ENCODE measurements at places on chromosomes 4 and X.

DNA sequence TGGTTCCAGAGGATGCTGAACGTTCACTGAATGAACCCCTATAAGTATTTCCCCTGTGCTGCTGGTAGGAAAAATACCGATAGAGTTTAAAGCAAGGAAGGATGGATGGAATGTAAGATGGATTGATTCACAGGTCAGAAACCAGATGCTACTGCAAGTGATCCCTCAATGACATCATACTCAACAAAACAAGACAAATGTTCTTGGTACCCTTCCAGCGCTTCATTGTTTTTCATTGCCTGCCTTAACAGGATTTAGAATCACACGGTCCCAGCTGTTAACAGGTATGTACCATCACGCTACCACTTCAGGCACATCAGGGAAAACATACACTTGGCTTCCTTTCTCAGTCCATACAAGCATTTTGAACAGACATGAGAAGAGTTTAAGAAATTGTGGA, 118.1 kb upstream of the TLR3 start:
- no peak for DNase-seq

DNA sequence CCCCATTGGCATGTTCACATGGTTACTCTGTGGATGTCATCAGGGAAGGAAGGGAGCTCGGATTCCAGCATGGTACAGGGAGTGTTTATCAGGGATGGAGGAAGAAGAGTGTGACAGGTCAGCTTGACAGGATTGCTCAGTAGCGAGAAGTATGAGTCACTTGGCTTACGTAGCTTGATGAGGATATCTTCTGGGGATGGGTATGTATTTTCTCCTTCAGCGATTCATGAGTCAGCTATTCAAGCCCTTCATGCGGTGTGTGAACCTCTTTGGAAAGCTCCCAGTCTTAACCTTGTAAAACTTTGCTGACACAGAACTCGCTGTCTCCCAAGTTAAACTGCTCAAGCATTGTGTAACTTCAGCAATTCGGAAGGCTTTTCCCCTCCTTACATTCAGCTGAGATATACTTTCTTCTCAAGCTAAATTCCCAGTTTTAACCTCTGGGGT, 275.4 kb downstream of the ARHGAP10 start:
- no peak for DNase-seq

DNA sequence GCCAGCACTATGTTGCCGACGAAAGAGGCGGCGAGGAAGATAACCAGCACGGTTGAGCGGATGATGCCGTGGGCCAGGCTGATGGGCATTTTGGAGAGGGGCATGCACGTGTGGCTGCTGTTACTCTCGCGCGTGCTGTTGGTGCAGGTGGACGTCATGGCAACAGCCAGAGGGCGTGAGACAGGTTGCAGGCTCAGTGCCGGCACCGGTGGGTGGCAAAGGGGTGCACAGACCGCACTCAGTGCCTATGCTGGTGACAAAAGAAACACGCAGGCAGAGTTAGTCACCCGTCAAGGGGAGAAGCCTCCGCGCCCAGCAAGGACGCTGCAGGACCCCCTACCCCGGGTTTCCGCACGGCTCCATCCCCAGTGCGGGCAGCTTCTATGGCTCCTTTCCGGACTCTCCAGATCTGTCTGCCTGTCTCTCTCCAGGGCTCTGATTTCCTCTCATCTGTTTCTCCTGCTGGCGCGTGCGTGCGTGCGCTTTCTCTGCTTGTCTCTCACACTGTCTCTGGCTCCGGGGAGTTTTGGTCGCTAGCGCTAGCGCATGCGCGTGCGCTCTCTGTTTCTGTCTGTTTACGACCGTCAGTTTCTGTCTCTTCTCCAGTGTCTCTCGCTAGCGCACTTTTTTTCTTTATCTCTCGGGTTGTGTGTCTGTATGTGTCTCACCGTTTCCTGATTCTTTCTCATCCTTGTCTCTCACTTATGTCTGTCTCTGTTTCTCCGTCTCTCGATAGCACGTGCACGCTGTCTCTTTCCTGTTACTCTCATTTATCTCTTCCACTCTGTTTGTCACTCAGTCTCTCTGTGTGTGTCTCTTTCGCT, 2.1 kb downstream of the GPR101 start:
- DNase-seq: peak; percentile 35

DNA sequence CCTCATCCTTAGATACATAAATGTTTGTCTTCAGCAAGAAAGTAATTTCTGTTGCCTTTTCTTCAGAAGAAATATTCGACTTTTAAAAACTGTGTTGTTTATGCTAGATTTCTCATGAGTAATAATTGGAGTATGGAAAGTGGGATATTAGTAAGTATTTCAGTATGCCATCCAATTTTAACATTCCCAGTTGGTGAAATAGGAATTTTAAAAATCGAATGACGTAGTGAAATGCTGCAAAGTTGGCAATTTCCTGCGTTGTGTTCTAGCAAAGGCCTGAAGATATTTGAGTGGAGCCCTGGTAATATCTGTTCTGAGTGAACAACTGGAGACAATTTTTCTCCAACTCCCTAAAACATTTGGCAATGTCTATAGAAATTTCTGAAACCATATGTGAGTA, 190.1 kb downstream of the ZNF330 start:
- DNase-seq: no peak

- no peak for DNase-seq
Observed at GRCh38 chrX:22629105-22629725, 356.5 kb downstream of the CBLL2 start.

- peak; percentile 29 for DNase-seq
Observed at GRCh38 chr4:54657551-54658251, at the start of gene KIT. Gene KIT, plus strand, starts transcription at chr4:54657957. Its CDS starts 58 bp downstream, at chr4:54658015.

GRCh38 chr4:57076646-57077045, 33.5 kb downstream of the IGFBP7 start:
- no peak for DNase-seq

- DNase-seq: no peak
Observed at GRCh38 chr4:89998469-89999011, 103.9 kb downstream of the MMRN1 start.

DNA sequence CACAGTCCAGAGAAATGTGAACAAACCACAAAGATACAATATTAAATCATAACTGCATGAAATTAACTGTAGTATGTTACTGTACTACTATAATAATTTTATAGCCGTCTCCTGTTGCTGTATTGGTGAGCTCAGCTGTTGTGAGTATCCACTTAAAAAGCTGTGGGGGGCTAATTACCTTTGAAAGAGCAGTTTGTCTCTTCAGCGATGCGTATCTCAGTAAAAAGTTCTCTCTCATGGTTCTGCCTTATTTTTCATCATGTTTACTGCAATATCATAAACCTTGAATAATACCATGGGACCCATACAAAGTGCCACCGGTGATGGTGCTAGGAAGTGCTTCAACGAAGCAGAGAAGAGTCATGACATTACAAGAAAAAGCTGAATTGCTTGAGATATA, 8.4 kb upstream of the MSMO1 start:
- DNase-seq: no peak

DNA sequence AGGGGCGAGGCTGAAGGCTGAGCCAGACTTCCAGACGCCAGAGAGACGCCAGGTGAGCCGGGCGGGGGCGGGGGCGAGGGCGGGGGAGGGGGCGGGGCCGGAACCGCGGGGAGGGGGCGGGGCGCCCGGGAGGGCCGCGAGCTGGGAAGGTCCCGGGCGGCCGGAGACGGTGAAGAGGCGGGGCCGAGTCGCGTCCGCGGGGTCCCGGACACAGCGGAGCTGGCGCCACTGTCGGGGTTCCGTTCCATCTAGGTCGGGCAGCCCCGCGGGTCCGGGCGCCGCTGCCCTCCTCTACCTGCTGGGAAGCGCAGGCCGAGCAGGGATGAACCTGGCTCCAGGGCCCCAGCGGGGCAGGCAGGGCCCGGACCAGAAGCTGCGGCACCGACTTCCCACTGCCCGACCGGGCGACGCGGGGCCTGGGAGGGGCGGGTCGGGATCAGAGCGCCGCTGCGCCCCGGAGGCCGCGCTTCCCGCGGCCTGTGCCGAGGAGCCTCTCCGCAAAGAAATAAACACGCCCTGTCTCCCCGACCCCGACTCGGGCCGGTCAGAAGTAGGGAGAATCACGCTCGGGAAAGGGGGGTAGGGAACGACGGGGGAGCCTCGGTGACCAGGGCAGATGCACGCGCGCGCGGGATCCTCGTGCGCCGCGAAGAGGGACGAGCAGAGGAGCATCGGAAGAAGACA, 10.6 kb downstream of the HMX1 start:
- no peak for DNase-seq

GRCh38 chrX:17750436-17750835, 13.1 kb downstream of the SCML1 start:
- DNase-seq: no peak

DNA sequence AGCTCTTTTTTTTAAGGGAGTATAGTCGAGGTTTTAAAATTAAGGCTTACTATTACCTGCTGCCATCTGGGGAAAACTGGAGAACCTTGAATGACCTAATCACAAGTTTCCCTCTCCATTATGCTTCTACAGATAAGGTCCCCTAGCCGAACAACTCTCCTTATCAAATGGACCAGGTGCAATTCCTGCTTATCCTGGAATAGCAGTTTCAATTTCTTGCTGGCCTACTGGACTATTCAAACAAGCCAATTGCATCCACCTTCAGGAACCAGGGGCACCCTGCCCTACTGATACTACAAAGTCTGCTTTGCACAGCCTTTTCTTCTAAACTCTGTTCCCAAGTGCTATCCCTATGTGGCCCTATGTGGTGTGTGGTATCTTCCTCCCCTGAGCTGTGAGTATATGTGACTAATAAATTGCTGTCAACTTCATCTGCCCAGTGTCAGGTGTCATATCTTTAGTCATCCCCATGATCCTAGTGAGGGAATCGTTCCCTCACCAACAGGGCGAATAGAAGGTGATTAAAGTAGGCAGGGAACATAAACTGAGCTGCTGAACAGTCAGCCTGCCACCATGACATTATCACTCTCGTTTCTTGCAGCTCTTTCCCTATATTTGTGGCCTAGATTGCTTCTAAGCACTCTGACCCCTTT, 128.5 kb downstream of the ATG4A start:
- no peak for DNase-seq

DNA sequence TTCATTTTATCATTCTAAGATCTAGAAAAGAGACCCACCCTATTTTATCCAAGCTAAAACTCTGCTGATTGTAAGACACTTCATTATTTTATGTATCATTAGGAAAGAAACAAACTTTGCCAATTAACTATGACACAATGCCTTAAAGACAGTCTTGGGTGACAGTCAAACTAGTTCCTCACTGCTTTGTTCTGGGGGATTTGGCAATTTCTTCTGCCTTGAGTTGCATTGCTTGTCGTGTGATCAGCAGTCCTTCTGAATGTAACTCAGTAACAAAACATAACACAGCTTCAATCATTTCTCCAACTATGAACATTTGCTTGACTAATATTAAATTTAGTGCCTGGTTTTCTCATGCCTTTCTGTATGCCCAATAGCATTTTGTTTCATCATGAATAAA, 577.9 kb upstream of the DIPK2B start:
- DNase-seq: no peak

GRCh38 chr4:7863911-7864681, 75.6 kb downstream of the AFAP1 start:
- no peak for DNase-seq

DNA sequence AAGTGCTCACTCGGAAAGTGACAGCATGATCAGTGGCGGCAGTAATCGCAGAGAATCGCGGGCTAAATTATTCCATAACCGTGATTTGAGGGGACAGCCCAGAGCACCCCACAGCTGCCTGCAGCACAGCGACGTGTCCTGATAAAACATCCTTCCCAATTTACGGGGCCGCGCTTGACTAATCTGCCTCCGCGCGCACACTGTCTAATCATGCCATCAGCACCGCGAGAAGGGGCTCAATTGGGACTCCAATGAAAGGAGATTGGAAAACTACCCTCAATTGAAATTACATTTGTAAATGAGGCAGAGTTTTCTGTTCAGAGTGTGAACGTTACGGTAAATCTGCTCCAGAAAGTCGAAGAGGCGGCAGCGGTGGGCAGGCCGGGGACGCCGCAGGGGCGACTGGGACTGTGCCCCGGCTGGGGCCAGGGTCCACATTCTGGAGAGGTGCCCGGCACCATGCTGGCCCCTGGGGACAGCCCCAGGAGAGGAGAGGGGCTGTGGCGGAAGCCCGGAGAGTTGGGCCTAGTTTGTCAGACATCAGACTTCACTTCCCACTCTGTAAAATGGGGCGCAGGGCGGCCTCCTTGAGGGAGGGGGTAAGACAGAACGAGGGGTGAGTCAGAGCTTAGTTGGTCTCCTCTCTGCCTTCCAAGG, 107.7 kb downstream of the FAM53A start:
- DNase-seq: no peak

- DNase-seq: no peak
Observed at GRCh38 chr4:56551516-56551915, 45.9 kb downstream of the ARL9 start.

DNA sequence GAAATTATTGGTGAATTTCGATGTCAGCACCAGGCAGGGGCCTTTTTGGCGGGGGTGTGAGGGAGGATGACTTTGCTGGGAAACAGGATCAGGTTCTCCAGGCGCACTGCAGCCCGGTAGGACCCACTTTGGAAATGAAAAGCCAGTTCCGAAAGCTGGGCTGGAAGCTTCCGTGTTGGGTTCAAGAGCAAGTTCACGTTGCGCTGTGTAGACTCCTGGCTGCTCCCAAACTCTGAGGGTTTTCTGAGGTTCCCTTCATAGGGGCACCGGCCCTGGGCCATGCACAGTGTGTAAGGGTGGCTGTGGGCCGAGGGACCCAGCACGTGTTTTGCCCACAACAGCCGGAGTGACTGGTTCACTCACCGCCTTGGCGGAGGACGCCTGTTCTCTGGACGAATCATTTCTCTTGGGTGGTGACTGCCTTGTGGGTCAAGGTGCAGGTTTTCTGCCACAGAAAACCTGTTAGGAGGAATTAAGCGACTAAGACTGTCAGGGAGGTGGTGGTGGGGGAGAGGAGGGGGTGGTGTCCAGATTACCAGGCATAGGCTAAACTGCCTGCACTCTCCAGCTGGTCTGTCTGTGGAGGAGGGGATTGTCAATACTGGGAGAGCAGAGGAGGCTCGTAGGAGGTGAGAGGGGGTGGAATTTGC, 8.0 kb downstream of the SHOX start:
- DNase-seq: no peak

GRCh38 chr4:118224243-118224829, 128.5 kb downstream of the PRSS12 start:
- no peak for DNase-seq

GRCh38 chrX:139936259-139936658, 3.4 kb upstream of the ATP11C start:
- no peak for DNase-seq

DNA sequence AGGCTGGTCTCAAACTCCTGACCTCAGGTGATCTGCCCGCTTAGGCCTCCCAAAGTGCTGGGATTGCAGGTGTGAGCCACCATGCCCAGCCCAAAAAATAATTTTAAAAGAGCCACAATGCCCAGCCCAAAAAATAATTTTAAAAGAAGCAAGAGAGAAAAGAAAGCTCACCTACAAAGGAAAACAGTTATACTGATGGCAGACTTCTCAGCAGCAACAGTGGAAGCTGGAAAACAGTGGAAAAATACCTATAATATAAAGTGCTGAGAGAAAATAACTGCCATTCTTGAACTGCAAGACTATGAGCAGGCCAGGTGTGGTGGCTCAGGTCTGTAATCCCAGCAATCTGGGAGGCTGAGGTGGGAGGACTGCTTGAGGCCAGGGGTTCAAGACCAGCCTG, 13.3 kb upstream of the HMGB2 start:
- no peak for DNase-seq

GRCh38 chrX:37010496-37010895, 2.3 kb downstream of the FAM47C start:
- DNase-seq: no peak

- no peak for DNase-seq
Observed at GRCh38 chr4:109875106-109875505, 27.2 kb downstream of the LRIT3 start.

All from stimulated activated CD8-positive, alpha-beta memory T cell treated with anti-CD3 and anti-CD28 coated beads, Interleukin-4, amount 100 ng/mL, for 48 hours (primary cell).